ENCODE measurements at places on chromosomes 2 and 18.

DNA sequence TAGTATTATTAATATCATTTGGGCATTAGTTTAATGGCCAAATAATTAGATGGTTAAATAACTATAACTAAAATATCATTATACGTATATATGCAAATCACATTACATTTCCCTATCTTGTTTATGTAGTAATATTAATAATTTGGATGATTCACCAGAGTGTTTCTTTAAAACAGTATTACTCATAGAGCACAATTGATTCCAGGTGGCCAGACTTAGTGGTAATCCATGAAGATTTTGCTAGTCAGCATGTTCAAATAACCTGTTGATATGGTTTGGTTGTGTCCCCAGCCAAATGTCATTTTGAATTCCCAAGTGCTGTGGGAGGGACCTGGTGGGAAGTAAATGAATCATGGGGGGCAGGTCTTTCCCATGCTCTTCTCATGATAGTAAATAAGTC is 782.3 kb downstream of the LRP1B start:
- no peak for DNase-seq

DNA sequence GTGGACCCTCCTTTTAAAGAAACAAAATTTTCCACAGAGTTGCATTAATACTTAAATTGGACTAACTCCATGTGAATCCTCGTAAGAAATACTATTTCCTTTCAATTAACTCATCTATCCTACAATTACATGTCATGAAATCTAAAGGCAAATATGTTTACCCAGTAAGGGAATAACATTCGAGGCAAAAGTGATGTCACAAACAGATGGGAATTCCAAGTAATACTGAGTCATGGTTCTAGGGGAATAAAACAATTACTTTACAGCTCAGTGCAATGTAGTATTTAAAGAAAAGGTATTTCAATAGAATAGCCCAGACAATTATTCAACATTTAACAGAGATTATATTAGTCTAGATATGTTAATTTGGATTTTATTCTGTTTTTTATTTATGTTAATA is 205.8 kb downstream of the ZNF385B start:
- no peak for DNase-seq

GRCh38 chr18:9333441-9334328 is 888 bp upstream of the TWSG1 start:
- peak; percentile 51 for DNase-seq

DNA sequence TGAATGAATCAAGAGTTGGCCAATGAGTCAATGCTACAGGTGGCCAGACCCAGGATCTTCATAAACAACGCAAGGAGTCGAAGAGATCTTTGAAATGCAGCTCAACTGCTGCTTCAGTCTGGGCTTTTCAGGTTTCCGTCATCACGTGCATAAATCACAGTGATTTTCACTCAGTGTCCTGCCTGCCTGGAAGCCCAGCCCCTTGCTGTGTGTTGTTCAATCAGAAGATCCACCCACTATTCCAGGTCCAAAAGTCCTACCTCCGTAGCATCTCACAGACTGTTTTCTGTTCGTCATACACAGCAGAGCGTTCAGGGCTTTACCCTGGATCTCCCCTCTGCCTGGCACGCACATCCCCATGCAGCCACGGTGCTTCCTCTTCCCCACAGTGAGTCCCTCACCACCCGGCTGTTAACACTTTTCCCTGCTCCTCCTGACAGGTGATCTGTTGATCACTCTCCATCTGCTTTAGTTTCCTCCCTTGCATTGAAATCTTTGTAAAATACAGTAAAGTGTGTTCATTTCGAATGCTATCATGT is 216.3 kb downstream of the MYT1L start:
- no peak for DNase-seq

- DNase-seq = no peak
Observed at GRCh38 chr2:18253686-18254197, 306.7 kb downstream of the RDH14 start.

DNA sequence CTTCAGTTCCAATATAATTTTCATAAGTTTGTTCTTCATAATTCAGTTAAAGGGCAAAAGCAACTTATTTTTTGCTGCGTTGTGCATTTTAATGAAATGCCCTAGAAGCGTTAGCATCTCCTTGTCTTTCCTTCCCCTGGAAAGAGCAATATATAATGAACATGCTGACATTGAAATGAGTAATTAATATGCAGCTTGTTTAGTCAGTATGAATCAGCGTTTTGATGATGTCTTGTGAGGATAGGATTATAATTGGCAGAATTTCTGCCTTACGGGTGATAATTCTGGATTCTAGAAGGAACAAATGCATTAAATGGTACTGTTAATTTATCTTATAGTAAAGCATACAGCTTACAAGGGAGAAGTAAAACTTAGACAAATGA is 152.3 kb upstream of the MMADHC start:
- no peak for DNase-seq

DNA sequence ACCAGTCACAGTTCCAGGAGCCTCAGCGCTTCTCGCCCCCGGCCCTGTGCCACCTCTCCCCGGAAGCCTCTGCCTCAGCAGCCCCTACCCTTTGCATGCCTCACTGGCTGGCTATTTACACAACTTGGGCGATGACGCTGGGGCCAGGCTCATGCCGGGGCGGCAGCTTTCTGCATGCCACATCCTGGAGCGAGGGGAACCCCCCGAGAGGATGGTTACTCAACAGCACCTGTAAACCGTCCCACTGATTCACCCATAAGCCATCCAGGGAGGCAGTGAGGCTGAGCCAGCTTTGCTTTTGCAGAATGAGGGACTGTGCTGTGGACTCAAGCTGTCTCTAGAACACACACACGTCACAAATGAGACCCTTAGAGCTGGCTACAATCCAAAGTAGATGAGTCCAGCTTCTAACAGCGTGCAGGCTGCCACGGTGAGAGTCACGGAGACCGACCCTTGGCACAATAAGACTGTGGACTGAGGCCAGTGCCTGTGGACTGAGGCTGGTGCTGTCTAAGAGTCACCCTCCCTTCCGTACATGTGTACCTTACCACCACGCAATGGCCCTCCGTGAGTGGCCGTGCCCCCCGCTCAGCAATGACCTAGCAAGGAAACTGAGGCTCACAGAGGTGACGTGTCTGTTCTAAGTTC is 45.6 kb upstream of the ODC1 start:
- no peak for DNase-seq

DNA sequence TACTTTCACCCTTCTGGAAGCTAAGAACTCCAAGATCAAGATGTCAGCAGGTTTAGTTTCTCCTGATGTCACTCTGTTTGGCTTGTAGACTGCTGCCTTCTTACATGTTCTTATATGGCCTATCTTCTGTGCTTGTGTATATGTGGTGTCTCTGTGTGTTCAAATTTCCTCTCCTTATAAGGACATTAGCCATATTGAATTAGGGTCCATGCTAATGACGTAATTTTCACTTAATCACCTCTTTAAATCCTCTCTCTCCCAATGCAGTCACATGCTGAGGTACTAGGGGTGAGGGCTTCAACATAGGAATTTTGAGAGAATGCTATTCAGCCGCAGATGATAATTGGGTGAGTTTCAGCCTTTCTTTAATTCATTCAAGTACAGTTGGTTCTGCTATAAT is 458.3 kb upstream of the SYT4 start:
- DNase-seq = no peak

GRCh38 chr18:48263914-48264902 is 145.0 kb downstream of the ZBTB7C start:
- no peak for DNase-seq

DNA sequence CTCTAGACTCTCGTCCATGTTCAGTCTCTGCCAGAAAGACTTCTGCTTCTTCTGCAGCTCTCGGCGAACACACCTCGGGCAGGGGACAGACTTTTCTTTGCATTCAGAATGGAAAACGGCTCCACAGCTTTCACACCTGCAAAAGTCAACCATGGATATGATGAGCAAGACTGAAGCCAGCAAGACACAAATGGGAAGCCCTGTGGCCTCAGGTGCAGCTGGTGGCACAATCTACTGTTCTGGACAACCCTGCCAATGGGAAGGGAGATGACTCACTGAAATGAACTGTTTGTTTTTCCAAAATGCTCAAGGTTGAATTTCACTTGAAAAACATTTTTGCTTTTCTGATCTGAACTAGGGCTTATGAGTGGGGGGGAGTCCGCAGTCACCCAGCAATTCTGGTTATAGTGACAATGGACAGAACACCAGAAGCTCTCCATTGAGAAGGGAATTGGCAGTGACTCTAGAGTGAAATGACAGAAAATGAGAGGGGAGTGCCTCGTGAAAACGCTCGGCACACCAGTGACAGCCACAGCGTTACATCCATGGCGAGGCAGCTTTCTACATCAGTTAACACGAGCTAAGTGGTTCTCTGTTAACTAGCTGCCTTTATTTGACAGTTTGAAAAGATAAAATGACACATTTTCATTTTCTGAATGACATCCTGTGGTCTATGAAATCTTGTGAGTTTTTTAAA is 58.8 kb upstream of the FZD5 start:
- no peak for DNase-seq

- DNase-seq = no peak
Observed at GRCh38 chr2:236696834-236697233, 127.2 kb downstream of the ACKR3 start.

- no peak for DNase-seq
Observed at GRCh38 chr2:30382162-30382783, 64.8 kb upstream of the LCLAT1 start.

All from GDM1 (cell line).